ENCODE measurements at places on chromosomes 3 and 15. TPM values are rescaled to one million over a fixed set of nuclear protein-coding genes. Genes with fewer than 3 reads are reported as not detected.

- no peaks in the 10 kb centered on the region for H3K4me1 ChIP-seq
- no peaks in the 10 kb centered on the region for H3K27me3 ChIP-seq
- no peak overlapping the region for H3K4me3 ChIP-seq
- DNase-seq, result no peak
- H3K36me3 ChIP-seq, result no peaks in the 10 kb centered on the region
These were observed 107.0 kb downstream of the CPN2 start for GRCh38 chr3:194244167-194244566.

- no peak for DNase-seq
- no peaks in the 10 kb centered on the region for H3K36me3 ChIP-seq
- H3K4me1 ChIP-seq, result no peaks in the 10 kb centered on the region
- no peak overlapping the region for H3K27ac ChIP-seq
These were observed 112.8 kb upstream of the TLE3 start for GRCh38 chr15:70210528-70210927.

The CHRFAM7A gene
- not detected for polyA plus RNA-seq

The TMEM108 gene
- polyA plus RNA-seq, result not detected

DNA sequence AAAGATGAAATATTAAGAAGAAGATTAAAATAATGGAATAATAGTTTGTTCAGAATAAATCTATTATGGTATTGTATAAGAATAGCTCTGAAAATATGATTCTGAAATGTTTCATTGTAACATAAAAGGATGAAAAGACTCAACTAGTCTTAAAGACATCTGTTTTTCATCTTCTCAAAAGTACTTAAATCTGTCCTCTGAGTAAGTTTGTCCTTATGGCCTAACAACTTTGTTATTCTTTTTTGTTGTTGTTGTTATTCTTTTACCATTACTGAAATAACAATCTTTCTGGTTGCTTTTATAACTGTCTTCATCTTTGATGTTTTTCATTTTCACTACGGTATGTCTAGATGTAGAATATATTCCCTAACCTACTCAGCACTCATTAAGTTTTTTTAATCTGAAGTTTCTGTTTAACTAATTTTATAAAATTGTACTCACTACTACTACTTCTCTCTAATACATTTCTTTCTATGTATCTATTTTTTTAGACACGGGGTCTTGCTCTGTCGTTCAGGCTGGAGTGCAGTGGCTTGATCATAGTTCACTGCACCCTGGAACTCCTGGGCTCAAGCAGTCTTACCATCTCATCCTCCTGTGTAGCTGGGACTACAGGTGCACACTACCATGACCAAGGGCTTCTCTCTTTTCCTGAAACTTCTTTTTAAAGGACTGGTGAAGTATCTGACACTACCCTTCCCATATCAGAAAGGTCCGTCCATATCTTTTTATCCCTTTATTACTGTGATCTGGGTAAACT is 240.7 kb downstream of the PCCB start:
- no peak overlapping the region for H3K4me3 ChIP-seq
- H3K36me3 ChIP-seq, result peaks cover 48% of the 10 kb centered on the region
- no peak for DNase-seq
- H3K4me1 ChIP-seq, result no peaks in the 10 kb centered on the region

- peaks cover 6% of the 10 kb centered on the region for H3K4me1 ChIP-seq
- no peaks in the 10 kb centered on the region for H3K36me3 ChIP-seq
- DNase-seq, result no peak
- peaks cover 5% of the 10 kb centered on the region for H3K27me3 ChIP-seq
These were observed 335.8 kb upstream of the GOLIM4 start for GRCh38 chr3:168431491-168431890.

The C3orf22 gene
- not detected for polyA plus RNA-seq

DNA sequence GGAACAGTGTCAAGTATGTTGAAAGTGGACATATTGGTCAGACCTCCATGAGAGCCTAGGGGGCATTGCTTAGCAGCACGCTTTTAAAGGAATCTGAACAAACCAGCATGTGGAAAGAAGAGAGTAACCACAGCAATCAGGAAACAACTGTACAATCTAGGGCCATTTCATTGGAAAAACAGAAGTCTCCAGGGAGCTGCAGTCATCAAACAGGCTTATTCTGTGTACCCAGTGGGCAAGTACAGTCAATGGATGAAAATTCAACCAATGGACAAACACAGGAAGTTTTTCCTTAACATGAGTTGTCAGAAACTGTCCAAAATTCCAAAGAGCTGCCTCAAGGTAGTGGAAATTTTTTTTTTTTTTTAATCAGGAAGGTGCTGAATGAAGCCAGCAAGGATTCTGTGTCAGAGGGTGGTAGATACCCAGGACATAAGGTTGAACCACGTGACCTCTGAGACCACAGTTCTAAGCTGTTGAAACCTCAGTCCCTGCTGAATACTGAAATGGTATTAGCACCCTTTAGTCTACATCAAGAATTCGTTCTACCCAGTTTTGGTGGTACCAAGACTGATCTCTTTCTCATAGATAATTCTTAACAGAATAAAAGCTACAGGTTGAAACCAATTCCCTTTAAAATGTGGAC is 4.4 kb upstream of the DLG1 start:
- no peak overlapping the region for H3K4me3 ChIP-seq
- no peaks in the 10 kb centered on the region for H3K36me3 ChIP-seq
- DNase-seq, result peak; percentile 57
- H3K4me1 ChIP-seq, result peaks cover 36% of the 10 kb centered on the region
- peaks cover 6% of the 10 kb centered on the region for H3K27me3 ChIP-seq

The KLHL40 gene
- not detected for polyA plus RNA-seq

- H3K36me3 ChIP-seq, result peaks cover 7% of the 10 kb centered on the region
- peaks cover 53% of the 10 kb centered on the region for H3K4me1 ChIP-seq
- H3K4me3 ChIP-seq, result peak within 1 kb of the TSS; percentile 94
- H3K27ac ChIP-seq, result peak within 1 kb of the TSS; percentile 97
- peaks cover 15% of the 10 kb centered on the region for H3K27me3 ChIP-seq
These were observed at the start of gene TASOR for GRCh38 chr3:56683122-56683817. TASOR (minus strand) TSS chr3:56683265; CDS start chr3:56683006, 259 bp downstream.

GRCh38 chr3:137948400-137949072 is 61.4 kb upstream of the CLDN18 start:
- no peaks in the 10 kb centered on the region for H3K27me3 ChIP-seq
- no peaks in the 10 kb centered on the region for H3K4me1 ChIP-seq
- H3K27ac ChIP-seq, result no peak overlapping the region

DNA sequence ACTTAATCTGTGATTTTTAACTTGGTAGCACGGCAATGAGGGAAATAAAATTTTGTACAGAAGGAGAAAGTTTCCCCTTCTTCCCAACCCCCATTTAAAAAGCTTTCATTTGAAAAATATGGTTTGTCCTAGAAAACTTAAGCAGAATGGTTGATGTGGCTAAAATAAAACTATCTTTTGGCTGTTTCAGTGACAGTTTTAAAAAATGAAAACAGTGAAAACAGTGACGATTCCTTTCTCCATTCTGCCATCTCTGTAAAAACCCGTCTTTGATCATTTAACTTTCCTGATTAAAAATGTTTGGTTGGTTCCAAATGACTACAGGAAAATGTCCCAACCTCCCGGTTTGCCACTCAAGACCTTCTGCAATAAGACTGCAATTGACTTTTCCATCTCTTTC is 160.7 kb downstream of the EBLN2 start:
- DNase-seq, result no peak
- H3K4me1 ChIP-seq, result no peaks in the 10 kb centered on the region
- no peaks in the 10 kb centered on the region for H3K36me3 ChIP-seq
- H3K27me3 ChIP-seq, result no peaks in the 10 kb centered on the region

Data from immature natural killer cell (primary cell).